SJSA1 (cell line): ENCODE measurements at places on chromosomes 1 and 21.

- DNase-seq = no peak
Measured at GRCh38 chr1:15077384-15077783, 76.2 kb upstream of the TMEM51 start.

DNA sequence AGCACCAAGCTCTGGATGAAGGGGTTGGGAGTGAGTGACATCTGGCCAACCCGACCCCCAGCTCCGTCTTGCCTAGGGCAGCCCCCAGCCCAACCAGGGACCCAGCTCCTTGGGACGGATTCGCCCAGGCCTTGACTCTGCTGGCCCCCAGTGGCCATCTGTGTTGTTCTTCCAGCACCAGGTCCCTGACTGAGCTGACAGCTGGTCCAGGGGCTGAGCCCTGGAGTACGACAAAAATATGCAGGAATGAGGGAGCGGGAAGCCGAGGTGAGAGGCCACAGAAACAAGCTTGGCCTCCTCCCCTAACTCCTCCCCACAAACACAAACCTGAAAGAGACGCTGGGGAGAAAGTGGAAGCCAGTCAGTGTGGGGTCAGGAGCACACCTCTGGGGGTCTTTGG, 55.0 kb upstream of the PAX7 start:
- no peak for DNase-seq

DNA sequence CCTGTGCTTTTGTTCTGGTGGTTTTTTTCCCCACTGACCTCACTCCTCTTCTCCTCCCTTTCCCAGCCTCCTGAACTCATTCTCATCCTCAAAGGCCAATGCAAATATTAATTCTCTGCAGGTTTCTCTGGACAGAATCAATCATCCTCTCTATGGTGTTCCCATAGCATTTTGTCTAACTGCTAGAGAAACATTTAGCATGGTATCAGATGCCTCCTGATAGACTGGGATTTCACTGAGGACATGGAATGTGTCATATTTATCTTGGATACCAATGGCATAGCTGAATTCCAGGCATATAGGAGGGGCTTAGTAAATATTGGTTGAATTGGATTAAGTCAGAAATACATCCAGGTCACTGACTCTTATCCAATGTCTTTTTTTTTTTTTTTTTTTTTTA, 46.1 kb upstream of the SRP9 start:
- DNase-seq = no peak

GRCh38 chr1:8458607-8459006, 140.7 kb downstream of the SLC45A1 start:
- no peak for DNase-seq

GRCh38 chr1:197306381-197307062, 38.5 kb downstream of the CRB1 start:
- DNase-seq = no peak
